ENCODE measurements at places on chromosomes 2 and 18.

DNA sequence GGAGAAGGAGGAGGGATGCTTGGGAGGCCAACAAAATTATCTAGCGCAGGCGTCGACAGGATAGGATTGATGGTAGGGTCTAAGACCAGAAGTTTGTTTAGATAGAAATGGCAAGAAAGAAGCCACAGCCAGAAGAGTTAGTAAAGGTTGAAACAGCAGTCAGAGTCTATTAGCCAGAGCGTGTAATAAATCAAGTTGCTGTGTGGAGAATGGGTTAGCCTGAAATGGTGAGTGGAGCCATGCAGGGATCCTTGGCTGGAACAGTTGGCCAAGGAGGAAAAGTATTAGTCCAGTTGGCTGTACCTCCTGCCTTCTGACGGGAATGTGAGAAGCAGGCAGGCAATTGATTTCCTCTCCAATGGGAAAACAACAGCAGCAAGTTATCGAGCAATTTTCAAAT is 190.7 kb upstream of the CCDC68 start:
- DNase-seq = no peak

DNA sequence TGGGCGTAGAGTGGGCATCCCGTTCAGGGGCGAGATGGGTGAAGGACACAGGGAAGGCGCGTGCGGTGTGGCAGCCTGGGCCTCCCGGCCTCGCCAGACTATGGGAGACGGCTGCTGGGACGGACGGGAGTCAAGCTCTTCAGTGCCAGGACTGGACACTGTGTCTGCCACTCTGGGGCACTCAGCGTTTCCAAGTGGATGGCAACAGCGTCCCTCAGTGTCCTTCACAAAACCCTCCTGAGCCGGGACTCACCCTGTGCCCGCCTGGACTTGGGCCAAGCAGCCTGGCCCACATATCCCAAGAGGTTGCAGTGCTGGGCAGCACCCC is 16.3 kb upstream of the BOK start:
- DNase-seq = no peak

GRCh38 chr2:237731663-237732062 is 66.9 kb upstream of the RBM44 start:
- no peak for DNase-seq

- no peak for DNase-seq
Observed at GRCh38 chr2:177754492-177754873, 318.1 kb downstream of the PDE11A start.

DNA sequence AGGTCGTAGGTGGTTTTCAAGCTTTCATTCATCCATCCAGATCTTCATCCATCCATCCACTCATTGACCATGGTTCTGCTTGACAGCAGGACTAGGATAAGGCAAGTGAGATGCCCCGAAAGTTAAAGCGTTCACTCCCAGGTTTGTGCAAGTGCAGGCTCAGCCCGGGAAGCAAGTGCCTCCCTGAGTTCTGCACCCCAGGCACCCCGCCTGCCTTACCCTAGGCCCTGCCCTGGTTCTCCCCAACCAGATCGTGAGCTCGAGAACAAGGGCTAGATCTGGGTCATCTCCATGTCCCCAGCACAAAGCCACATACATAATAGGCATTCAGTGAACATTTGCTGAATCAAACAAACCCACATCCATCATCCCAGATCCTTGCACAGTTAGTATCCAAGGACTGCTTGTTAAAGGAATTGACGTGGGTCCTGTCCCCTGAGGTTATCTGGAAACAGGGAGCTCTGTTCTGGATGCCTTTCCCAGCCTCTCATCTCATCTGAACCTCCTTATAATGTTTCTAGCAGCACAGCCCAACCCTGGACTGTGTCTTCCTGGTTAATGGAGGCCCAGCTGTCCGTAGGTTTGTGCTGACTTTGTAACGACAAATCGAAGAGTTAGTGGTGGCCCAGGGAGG is 116.1 kb upstream of the GPC1 start:
- no peak for DNase-seq

GRCh38 chr2:204180649-204181048 is 244.1 kb downstream of the ICOS start:
- DNase-seq = no peak

DNA sequence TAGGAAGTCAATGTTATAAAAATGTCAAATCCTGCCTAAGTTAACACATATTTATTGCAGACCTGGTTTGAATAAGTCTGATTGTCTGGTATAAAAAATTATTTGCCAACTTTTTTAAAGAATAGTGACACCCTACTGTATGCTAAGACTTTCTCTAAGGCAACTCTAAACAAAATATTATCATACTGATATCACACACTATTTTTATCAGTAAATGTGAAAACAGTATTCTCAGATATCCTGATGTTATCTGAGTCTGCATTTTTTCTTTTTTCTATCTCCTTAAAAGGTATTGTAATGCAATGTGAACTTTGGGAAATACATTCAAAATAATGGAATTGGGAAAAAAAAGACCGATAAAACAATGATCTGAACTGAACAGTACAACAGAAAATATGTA is 127.1 kb downstream of the DOCK10 start:
- no peak for DNase-seq

DNA sequence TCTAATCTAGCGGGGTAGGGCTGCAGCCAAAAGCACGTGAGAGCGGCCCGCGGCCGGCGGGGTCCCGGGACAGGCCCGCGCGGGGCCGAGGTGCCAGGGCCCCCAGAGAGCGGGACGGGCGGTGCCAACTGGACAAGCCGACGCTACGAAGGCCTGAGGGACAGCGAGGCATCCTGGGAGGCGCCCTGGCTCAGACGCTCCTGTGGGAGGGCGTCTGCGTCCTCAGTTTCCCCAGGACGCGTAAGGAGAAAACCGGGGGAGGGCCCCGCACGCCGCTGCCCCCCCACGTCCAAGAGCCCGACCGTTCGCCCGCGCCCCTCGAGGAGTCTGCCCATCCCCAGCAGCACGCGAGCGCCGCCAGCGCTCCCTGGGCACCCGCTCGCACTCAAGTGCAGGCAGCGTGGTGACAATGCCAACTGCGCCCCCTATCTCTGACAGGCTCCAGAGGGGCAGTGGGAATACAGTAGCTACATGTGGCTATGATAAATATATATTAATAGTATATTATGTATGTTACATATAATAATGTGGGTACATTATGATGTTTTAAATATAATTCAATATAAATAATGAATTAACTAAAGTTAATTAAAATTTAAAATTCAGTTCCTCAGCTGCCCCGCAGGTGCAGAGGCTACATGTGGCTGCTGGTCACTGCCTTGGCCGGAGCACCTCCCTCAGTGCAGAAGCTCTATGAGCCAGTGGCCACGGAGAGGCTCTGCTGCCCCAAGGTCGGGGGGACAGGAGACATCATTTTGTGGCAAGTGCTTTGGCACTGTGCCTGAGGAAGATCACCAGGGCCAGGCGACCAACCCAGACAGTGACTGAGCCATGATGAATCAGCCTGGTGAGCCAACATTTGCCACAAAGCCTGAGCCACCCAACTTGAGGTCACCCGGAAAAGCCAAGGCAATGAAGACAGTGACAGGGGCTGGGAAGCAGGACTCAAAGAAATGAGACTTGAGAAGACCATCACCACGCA is 5.5 kb upstream of the SFT2D3 start:
- DNase-seq = no peak

DNA sequence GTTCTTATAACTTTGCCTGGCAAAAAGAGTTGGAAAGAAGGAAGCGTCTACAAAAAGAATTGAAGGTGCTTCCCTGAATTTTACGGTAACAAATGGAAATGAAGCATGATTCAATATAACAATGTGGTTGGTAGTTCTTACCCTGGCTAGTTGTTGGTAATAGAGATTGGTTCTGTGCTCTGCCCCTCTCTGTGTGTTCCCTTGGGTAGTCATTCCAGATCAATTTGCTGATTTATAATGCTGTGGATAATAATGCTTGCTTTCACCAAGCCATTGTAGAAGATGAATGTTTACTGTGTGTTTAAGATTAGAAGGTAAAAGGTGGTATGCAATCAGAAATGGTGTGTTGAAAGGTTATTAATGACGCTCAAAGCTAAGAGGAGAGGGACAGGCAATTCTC is 577.8 kb upstream of the NXPH2 start:
- no peak for DNase-seq

GRCh38 chr2:177088529-177088928 is 124.1 kb upstream of the HNRNPA3 start:
- DNase-seq = no peak

DNA sequence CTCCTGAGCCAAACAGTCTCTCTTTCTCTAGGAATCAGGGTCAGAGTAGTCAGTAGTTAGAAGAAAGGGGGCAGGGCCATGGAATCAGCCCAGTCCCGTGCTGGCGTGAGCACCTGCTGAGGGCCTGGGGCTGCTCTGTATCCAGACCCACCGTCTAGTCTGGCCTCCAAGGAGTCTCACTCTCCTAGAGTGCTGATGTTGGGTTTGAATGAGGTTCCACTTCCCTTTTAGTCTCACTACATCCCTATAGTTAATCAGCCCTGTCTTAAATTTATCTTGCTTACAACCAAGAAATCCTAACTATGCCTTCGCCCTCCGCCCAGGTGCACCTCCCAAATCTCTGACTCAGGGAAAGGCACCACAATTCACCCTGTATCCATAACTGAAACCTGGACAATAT is 13.4 kb upstream of the KCTD1 start:
- no peak for DNase-seq

DNA sequence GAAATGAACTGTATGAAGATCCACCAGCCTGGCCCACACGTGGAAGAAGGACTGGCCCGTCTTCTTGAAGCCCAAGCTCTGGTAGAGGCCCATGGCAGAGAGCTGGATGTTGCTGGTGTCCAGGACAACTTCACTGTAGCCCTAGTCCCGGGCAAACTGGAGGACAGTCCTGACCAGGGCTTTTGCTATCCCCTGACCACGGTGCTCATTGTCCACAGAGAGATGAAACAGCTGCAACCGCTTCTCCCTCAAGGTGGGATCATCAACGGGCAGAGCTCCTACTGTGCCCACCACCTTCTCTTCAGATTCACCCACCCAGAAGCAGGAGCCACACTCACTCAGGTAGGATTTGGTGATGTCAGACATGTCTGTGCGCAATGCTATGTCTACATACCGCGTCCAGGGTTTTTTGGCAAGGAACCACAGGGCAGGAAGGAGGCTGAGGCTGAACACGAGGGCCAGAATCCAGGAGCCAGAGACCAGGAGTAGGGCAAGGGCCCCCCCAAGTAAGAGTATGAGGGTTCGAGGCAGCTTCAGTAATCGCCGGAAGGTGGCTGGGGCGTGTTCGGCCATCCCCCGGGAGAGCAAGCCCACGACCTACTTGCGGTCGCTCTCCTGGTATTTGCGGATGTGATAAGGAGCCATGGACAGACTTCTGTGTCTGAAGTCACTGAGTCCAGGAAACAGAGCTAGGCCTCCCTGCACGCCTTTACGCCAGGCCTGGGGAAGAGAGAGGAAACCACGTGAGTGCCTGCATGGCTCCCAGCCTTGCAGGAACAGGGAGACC is 36.3 kb downstream of the TPRKB start:
- DNase-seq = no peak
